NT2/D1 (cell line): ENCODE measurements at places on chromosomes 1 and 21.
A peak's percentile ranks its signal among the peaks of the same experiment; 100 is the strongest.

GRCh38 chr21:43352568-43353281, 74.2 kb downstream of the SIK1 start:
- no peak for DNase-seq

DNA sequence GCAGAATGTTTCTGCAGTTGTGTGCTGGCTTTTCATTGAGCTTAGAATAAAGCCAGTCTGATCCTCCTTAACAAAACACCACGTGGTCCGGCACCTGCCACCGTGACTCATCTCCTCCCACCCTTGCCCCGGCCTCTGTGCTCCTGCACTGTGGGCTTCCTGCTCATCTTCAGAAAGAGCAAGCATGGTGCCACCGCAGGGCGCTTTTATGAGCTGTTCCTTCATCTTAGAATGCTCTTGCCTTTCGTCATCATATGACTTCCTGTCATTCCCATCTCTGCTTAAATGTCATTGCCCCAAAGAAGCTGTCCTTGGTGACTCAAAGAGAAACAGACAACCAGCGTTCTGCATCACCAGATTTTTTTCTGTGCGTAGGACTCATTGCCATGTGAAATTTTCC, 117.8 kb downstream of the HHAT start:
- DNase-seq = no peak

DNA sequence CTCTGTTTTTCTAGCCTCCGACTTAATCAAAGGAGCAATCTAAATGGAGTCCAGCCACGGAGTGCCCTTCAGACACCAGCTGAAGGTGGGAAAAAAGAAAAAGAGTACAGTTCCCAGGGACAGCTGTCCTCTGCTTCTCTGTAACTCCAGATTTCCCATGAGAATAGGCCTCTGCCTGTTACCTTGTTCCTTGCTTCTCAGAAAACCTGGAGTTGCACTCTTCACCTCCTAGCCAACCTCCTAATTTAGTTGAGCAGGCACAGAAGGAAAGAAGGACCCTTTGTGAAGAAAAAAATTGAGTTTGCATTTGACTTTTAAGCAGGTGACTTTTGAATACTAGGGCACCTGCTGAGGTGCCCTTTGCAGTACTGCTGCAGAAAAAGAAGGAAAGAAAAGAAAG, 8.3 kb downstream of the BARHL2 start:
- no peak for DNase-seq

DNA sequence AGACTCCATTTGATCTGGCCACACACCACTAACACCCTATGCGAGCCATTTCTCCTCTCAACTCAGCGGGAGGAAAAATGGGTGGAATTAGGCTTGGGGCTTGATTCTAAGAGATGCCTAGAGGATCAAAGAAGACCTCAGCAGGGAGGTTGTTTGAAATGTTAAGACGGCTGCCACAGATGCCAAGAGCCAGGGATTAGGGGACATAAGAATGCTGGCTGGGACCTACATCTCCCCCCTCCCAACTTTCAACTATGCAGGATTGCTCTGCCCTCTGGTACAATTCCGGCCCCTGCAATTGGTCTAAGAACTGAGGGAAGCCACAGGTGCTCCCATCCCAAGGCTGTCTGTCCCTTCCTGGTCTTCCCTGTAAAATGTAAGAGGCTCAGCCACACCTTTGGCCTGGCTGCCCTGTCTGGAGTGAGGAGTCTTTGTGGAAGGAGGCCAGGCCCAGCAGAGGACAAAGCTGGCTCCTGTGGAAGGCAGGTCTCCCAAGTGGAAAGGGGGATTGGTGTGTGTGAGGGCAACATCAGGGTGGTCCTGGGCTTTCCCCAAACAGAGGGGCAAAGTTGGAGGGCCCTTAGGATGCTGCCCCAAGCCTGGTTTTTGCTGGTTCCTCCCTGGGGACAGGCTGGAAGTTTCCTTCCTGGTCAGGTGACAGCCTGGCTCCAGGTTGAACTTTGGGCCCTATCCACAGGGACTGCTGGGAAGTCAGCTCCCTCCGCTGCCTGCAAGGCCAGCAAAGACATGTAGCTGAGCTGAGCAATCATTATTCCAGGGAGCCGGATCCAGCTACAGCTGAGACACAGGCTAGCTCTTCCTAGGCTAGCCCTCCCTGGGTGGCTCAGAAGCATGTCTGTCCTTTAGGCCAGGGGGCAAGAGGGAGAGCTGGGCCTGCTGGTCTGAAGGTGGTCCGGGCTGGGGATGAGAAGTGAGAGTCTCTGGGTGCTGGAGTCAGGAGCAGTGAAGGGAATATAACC, 34.5 kb upstream of the SYNC start:
- DNase-seq = peak; percentile 99

- DNase-seq = no peak
Observed at GRCh38 chr1:219379691-219380090, 206.0 kb downstream of the LYPLAL1 start.

DNA sequence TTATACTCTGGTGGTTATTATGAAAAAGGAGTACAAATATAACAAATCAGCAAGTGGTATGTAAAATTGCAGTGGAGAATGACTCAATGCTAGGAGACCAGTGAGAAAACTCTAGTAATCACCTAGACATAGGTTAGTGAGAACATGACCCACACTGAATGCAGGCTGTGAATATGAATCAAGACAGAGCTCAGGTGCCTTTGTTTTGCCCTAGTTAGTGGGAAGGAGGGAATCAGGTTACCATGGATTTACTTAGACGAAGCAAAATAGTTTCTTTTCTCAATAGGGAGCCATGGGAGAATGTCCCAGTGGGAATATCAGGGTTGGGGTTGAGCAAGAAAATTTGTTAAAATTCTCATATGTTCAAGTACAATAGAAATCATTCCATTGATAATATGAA, 10.6 kb upstream of the GCLM start:
- no peak for DNase-seq

GRCh38 chr1:49906365-49906764, 117.4 kb downstream of the AGBL4 start:
- DNase-seq = no peak

DNA sequence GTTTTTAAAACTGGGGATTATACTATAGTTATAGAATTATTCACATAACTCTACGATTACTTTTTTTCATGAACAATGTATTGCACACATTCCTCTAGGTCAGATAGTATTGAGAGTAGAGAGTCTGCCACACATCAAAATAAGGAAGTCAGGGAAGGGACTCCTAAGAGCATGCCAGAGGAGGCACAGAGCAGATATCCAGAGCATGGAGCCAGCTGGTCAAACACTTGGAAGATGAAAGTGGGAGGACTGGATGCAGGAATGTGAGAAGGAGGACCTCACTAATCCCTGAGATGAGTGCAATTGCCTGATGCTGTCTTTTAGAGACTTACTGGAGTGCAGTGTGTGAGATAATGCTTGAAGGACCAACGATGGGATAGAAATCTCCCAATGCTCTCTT, 9.6 kb upstream of the RFX5 start:
- no peak for DNase-seq

DNA sequence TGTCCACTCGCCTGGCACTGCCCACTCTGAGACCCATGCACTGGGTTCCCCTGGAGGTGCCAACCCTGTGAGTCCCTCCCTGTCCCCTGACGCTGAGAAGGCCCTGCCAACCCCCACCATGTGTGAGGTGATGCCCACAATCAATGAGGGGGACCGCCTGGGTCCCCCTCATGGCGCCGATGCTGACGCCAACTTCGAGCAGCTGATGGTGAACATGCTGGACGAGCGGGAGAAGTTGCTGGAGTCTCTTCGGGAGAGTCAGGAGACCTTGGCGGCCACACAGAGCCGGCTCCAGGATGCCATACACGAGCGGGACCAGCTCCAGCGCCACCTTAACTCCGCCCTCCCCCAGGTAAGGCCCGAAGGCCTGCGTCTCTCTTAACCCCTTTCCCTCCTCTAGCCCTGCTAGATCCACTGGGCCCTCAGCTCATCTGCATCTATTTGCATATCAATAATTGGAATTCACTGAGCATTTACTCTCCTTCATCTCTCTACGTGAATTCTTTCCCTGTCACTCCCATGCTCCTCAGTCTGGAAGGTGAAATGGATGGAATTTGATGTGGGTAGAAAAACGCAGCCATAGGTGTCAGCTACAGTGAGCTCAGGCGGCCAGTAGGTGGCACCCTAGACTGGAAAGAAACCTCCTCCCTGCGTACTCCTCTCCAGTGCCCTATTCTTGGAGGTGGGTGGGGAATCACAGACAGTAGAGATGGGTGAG, 12.8 kb downstream of the PPFIA4 start:
- DNase-seq = peak; percentile 81

- no peak for DNase-seq
Observed at GRCh38 chr1:183188240-183188639, 2.2 kb downstream of the LAMC2 start.

DNA sequence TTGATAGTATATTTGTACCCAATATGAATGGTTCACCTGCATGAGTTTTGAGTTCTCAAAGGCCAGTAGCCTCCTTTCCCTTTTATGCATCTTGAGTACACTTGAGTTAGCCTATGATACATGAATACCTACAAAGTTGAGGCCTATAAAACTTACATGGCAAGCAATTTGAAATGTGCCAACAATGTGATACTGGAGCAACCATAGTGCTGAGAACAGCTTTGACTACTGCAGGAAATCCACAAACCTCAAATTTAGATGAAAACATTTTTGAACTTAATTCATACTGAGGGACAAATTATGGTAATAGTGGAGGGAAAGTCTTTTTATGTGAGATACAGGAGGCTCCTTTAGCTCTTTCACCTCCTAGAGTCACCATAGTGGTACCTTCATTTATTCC, 37.4 kb downstream of the LEPR start:
- no peak for DNase-seq

GRCh38 chr21:43766734-43767497, 9.2 kb downstream of the CSTB start:
- no peak for DNase-seq

DNA sequence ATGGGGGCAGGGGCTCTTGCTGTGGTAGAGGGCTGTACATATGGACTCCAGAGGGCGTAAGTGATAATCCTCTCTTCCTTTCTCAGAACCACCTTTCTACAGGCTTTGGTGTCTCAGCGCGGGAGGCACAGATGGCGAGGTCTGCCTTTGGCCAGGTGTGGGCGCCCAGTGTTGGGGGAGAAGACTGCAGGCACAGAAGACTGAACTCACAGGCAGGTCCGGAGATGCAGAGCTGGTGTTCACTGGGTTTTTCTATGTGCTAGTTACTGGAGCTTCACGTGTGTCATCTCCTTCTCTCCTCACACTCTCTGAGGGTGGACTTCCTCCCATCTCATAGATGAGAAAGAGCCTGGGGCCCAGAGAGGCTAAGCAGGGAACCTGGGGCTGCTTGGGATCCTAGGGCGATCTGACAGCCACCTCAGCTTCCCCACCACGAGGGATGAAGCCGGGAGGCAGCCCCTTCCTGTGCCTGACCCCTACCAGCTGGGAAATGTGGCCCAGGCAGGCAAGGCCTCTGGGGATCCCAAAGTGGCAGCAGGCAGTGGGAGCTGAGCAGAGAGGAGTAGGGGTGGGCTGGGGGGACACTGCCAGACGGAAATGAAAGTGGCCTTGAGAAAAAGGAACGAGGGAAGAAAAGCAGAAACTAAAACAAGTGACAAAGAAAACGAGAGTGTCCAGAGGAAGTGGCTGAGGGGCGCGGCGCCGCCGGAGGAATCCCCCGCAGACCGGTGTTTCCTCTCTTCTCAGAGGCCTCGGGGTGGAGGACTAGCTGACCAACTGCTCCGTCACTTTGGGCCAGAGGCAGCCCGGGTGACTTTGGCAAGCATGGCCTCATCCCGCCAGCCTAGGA, 191.6 kb downstream of the HIVEP3 start:
- DNase-seq = no peak

DNA sequence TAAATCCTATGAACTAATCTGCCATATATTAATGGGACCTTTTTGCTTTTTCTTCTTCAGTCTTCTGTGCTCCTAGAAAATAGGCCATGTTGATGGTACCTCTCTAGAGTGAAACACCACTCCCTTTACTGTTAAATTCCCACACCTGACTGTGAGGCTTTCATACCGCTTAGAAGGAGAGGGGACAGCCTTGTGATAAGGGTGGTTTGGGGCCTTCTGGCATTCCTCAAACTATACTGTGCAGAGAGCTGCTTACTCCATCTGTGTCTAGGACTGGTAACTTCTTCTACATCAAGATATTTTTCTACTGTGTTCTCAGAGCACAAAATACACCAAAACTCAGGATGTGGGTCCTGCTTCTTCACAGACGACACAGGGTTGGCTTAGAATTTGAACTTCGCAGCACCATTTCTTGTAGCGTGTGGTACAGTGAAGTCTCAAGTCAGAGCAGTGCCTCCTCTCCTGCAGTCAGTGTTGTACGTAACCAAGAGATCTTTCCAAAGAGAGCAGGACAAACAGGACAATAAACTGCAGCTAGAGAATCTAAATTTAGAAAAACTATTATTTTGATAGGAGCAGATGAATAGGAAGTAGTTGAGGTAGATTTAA, 43.8 kb downstream of the MACO1 start:
- DNase-seq = no peak

GRCh38 chr1:36008546-36009197, 75.2 kb upstream of the TEKT2 start:
- DNase-seq = peak; percentile 22

GRCh38 chr1:46490656-46491442, 1.2 kb downstream of the DMBX1 start:
- DNase-seq = no peak

- no peak for DNase-seq
Observed at GRCh38 chr1:219459351-219460080, 153.4 kb downstream of the ZC3H11B start.

DNA sequence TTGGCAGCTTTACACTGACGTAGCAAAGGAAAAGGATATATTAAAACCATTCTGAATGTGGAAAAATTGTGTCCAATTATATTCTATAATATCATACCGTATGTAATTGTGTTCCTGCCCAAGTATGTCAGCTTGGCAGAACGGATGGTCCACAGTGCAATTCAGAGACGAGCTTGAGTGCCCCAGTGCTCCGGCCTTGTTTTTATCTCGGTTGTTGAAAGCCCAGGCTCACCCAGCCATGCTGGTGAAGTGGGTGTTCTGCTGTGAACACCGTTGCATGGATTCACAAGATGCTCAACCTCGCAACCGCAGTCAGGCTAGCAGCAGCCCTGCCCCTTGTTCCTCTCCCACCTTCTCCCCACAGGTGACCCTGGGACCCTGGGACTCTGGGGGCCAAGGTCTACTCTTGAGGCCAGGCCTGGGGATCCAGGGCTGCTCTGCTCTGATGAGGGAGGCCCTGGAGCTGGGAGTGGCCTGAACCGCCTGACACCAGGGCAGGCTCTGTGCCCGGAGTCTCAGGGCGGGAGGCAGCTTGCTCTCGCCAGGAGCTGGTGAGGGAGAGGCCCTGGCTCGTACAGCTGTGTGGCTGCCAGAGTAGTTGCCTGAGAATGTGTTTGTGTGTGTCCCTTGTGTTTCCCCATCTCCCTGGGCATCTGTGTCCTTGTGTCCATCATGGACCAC, 11.2 kb downstream of the PTPRF start:
- no peak for DNase-seq

DNA sequence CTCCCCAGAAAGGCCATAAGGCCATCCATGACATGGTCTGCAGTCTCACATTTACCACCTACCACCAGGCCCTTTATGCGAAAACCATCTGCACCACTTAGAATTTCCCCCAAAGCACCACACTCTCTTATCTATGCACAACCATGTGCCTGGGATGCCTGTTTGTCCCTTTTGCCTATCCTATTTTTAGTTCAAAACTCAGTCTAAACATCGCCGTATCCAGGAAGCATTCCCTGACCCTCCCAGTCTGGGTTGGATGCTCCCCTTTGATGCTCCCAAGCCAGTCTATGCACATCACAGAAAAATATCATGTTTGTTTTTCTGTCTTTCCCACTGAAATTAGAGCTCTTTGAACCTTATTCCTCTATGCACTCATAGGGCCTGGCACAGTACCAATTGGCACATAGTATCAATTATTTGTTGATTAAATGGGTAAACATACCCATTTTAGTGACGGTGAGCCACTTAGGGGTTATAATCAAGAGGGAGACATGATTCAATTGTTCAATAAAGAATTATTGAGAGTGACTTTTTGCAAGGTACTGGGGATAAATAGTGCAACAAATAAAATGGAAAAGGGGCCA, 6.7 kb downstream of the MPL start:
- no peak for DNase-seq
